Right renal pelvis (tissue), 4 donors: ENCODE measurements at places on chromosomes 2 and 18.

DNA sequence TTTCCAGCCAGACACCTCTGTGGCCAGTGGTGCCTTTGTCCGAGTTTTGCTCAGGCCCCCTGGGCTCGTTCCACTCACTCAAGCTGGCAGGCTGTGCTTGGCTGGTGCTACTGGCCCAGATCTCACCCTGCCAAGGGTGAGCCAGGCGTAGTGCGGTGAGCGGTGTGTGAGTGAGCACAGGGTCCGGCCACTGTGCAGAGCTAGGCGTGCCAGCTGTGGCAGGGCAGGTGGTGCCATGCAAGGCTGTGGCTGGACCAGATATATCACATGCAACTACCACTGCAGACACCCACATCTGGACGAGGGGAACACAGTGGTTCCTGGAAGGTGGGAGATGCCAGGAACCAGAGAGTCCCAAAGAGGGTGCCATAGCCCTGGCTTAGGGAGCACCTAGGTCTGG, 70.1 kb downstream of the SRBD1 start:
- DNase-seq = no peak

DNA sequence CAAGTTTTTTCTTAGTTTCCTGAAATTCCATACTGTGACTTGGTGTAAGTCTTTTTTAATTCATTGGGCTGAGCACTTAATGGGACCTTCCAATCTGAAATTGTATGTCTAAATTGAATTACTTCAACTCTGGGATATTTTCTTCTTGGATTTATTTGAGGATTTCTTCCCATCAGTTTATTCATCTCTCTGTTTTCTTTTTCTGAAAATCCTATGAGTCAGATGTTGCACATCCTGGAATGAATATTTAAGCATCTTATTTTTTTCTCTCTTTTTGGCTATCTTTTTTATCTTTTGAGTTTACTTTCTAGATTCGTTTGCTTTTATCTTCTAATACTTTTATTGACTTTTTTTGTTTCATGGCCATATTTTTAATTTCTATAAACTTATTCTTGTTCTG, 55.4 kb upstream of the ACYP2 start:
- DNase-seq = no peak

DNA sequence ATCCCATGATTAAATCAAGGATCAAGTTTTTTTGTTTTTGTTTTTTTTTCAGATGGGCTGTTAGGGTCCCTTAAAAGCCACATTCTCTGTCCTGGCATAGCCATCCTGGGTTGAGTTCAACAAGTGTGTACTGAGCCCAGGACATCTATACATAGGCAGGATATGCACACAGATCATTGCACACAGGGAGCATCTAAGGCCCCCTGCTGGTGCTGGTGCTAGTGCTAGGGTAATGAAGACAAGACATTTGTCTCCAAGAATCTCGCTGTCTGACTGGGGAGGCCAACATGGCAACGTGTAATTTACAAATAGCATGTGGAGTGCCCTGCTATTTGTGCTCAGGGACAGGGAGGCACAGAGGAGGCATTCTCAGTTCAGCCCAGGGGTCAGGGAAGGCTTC, 124.5 kb downstream of the VAPA start:
- DNase-seq = no peak

- no peak for DNase-seq
These were observed 30.9 kb downstream of the TFPI start for GRCh38 chr2:187523325-187523724.

DNA sequence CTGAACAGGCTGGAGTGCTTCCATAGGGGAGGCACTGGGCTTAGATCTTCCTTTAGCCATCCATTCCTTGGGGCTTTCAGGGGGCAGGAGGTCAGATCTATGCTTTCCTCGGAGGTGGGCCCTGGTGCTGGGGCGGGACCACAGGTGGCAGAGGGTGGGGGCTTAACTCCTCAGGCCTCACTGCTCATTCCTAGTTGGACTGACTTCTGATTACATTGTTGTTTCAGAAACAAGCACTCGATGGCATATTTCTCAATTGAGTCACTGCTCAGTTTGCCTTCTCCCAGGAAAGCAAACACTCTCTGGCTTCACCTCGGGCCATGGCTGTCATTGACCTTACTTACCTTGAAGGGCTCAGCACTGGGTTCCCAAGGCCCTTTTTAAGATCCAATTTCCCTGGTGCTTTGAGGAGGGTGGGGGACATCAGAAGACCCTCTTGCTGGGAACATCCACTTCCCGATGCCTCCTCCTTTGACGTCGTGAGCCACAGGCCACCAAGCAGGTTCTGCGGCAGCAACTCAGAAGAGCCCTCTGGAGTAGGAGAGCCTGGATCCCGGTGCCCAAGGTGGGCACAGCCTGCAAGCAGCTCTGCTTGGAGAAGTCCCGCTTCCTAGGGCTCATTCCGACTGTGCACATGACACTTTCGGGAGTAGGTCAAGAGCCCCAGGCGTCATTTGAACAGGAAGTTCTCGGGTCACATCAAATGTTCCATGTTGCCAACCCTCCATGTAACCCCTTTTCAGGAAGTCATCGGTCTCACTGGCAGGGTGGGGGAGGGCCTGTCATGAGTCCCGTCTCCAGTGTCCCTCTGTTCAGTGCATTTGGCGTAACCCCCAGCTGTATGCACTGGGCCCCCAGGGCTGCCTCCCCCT, 40.6 kb downstream of the SDC1 start:
- DNase-seq = no peak

DNA sequence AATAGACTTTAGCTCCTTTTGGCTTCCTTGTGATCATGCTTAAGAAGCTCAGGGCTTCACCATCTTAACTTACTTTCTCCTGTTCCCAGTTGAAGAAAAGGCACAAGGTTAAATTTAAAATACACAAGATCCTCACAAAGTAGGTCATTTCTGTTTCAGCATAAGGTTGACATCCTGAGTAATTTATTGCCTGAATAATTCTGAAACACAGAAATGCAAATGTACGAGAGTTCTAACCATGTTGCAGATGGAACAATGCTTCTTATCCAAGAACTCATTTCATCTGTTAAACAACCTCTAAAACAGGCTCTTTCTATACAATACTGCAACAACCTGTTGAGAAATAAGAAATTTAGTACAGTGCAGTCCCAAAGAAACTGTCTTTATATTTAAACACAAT, 395.2 kb downstream of the BCL11A start:
- DNase-seq = no peak

GRCh38 chr2:218998414-218999002, 5.3 kb upstream of the CRYBA2 start:
- DNase-seq = no peak

DNA sequence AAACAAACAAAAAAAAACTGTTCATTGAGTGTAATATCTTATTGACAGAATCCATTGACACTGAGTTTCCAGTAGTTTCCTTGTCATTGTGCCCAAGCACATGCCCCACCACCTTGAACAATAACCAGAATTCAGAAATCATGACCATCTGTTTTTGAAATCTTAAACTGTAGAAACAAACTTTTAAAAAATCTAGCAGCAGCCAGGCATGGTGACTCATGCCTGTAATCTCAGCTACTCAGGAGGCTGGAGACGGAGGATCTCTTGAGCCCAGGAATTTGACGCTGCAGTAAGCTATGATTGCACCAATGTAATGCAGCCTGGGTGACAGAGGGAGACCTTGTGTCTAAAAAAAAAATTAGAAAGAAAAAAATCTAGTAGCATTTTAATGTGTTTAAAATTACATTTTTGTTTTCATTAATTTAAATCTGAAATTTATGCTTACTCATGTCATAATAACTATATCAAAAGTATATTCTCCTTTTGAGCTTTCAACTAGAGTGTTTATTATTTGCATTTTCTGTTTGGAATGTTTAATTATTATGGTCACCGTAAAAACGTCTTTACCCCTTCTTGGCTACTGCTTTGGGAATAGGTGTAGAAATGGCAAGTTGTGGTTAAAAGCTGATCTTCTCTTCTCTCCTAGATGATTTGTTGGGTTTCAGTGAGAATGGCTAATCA, 25.2 kb upstream of the STON1 start:
- DNase-seq = no peak
